ENCODE measurements at places on chromosomes 6 and 20.
A peak's percentile ranks its signal among the peaks of the same experiment; 100 is the strongest.

DNA sequence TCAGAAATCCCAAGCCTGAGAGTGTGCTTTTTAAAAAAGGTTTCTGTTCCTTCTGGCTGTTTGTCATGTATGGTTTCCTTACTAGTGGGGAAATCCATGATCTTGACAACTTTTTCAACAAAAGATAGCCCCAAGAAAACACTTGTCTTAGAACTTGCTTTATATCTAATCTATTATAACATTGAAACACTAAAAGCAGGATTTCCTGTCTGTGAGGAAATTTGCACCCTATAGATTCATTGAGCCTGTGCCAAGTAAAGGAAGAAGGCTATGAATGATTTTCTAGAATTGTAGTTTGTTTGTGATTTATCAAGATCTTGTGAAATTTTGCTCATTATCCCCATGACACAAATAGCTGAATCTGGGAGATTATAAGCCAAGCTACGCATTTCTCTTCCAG lies 238.6 kb upstream of the RIN2 start:
- no peak for DNase-seq

DNA sequence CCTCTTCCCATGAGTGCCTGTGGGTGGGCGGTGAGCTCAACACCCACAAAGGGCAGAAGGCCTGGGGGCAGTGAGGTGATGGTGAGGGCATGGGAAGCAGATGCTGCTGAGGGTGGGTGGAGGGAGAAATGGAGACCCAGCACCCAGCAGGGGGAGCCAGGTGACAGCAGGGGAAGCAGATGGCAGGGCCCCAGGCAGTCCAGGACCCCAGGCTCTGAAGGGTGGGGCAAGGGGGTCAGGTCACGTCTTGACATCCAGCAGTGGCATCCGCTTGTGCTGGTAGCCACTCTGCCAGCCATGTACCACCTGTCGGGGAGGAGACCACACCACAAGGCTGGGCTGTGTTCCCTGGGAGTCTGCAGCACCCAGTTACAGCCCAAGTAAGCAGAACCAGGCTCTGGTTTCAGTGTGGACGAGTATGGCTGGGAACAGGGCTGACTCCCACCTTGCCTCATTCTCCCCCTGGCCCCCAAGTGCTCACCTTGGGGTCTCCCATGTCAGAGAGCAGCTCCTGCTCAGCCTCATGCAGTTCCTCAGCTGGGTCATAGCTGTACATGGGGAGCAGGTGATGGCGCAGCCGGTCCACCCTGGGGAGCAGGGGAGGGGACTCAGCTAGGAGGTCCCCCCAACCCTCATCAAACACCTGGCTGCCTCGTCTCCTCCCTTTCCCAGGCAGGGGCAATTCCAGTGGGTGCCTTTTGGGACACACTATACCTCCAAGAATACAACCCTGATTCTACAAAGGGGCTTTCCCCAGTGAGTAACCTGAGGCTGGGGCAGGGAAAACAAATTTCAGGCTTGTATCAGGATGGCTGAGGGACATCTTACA lies 2.0 kb downstream of the SMIM29 start:
- peak; percentile 65 for DNase-seq

GRCh38 chr6:151409260-151409659 lies 17.9 kb upstream of the ZBTB2 start:
- DNase-seq = no peak

DNA sequence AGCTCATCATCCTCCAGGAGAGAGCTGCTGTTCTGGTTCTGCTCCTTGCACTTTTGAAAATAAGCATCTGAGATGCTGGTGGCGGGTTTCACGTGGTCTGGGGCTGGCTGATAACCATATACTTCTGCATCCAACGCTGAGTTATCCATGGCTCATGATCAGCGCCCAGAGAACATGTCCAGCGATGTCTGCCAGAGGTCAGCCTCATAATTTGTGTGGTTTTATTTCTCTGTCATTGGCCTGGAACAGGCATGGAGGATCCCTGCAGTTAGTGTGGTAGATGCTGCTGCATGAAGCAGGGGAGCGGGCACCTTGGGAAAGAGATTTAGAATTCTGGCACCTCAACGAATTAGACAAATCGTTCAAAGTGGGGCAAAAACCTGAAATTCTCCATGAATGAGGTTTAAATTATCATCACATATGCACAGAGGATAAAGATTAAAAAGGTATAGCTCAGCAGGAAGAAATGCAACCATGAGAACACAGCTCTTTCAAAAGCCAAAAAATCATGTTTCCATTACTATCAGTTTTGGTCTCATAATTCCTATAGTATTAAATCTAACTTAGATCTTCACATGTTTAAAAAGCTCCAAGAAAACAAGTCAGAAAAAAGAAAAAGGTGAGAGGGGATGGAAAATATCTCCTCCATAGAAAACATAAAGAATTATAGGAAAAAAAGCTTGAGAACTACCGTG lies 157.2 kb downstream of the SOD2 start:
- DNase-seq = no peak

DNA sequence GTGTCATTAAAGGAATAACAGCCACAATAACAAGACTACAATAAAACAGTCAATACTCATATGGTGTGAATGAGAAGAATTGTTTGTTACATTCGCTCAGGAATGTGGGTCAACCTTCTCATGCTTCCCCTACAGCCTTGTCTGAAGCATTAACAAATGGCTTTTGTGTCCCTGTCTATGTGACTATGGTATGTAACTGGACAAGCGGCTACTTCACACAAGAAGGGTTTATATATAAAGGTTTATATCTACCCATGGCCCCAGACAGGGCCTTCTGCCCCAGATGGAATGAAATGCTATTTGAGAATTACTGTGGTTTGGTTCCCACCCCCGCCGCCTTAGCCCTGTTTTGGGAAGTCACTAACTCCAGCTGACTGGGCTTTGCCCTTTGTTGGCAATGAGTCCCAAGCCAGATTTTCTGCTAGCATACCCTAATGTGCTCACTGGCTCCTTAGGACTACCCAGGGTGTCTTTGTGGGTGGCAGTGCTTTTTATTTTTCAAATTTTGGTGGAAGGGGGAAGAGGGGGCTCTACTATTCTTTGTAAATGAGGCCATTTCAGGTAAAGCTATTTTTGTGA lies 39.4 kb downstream of the TFAP2A start:
- no peak for DNase-seq

GRCh38 chr20:51871943-51872342 lies 69.6 kb upstream of the SALL4 start:
- DNase-seq = no peak

DNA sequence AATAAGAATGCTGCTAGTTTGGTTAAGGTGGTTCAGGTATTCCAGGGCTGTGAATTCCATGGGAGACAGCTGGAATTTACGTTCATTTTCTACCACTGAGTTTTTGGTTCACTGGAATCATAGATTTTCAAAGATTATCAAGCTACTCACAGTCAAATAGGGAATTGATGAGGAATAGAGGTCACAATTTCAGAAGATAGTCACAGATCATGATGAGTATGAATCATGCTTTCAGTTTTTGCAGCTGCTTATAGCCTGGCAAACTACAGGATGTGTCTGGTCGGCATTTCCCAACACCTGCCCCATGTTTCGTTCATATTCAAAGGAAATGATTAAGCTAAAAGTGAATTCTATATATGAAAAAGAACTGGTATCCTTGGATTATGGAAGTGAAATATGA lies 58.7 kb downstream of the BCKDHB start:
- no peak for DNase-seq

DNA sequence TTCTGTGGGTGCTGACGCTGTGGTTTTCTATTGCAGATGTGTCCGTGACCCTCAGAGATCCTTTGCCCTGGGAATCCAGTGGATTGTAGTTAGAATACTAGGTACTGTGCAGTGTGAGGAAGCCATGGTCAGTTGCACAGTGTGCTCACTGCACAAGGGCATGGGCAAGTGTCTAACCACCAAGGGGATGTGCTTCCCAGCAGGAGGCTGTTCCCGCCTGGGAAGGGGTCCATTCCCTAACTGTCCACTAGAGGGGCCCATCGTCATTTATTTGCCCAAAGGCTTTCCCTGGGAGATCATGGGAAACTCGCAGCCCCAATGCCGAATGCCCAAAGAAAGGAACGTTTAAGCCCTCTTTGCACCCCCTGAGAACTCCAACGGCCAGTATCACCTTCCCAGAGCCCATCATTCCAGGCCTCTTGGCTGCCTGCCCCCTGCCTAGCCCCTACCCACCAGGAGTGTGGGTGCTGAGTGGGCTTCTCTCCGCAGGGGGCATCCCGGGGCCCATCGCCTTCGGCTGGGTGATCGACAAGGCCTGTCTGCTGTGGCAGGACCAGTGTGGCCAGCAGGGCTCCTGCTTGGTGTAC lies 26.2 kb downstream of the SLCO4A1 start:
- DNase-seq = peak; percentile 60

DNA sequence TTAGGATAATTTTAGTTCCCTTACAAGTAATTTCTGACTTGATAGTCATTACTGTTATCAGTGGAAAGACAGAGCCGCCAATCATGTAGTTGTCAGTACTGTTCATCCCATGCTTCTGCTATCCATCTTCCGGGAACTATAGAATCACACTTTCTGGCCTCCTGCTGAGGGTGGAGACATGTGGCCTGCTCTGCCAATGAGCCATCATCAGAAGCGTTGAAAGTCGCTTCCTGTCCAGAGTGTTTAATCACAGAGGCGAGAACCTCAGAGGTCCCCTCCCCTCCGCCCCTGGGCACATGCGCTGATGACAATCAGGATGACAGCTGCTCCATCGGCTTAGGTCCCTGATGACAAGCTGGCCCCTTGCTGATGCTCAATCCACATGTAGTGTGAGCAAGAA lies 3.0 kb downstream of the DDO start:
- no peak for DNase-seq

DNA sequence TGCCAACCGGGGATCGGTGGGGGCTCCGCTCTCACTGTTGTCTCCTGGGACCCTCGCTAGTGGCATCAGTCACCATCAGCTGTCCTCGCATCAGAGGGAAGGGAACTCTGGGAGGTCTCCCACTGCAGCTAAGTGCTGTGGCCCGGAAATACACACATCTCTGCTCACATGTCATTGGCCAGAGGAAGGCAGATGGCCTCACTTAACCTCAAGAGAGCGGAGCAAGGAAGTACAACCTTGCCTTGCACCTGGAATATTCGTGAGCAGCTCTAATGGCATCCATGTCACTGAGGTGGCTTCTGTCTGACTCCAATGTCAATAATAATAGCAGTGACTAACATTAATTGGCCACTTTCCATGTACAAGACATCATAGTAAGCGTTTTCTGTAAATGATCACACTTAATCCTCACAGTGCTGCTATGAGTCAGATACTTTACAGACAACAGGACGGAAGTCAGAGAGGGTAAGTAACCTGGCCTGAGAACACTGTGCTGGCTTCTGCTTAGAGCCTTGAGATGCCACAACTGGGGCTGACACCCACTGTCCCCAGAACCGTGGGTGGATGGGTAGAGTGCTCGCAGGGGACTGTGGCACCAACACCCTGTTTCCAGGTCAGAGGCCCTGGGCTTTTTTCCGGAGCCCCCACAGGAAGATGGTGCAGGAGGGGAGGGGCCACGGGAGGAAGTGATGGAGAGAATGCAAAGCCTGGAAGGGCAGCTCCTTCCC lies 6.0 kb downstream of the LHFPL5 start:
- DNase-seq = no peak

- DNase-seq = no peak
Measured at GRCh38 chr6:128508588-128509296, 11.7 kb downstream of the PTPRK start.

DNA sequence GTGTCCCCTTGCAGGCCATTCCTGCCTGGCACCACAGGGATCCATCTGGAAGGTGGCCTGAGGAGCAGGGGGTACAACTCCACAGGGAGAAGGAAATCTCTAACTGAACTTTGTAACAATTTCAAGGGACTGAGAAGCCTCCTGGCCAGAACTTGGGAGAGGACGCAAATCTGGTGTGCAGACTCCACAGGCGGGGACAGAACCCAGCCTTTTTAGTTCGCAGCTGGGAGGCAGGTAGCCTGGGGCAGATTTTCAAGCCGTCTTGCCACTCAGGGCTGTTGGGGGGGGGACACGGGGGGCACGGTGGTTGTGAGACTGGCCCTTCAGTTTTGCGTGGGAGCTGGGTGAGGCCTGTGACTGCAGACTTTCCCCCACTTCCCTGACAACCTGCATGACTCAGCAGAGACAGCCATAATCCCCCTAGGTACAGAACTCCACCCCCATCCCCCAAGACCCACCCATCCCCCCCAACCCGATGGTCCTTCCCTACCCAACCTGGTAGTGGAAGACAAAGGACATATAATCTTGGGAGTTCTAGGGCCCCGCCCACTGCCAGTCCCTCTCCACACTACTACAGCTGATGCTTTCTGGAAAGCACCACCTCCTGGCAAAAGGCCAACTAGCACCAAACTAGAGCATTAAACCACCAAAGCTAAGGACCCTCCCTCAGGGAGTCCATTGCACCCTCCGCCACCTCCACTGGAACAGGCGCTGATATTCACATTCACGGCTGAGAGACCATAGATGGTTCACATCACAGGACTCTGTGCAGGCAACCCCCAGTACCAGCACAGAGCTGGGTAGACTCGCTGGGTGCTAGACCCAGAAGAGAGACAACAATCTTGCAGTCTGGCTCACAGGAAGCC lies 3.0 kb upstream of the HUS1B start:
- DNase-seq = no peak

GRCh38 chr6:84037425-84038089 lies 4.0 kb downstream of the MRAP2 start:
- no peak for DNase-seq

DNA sequence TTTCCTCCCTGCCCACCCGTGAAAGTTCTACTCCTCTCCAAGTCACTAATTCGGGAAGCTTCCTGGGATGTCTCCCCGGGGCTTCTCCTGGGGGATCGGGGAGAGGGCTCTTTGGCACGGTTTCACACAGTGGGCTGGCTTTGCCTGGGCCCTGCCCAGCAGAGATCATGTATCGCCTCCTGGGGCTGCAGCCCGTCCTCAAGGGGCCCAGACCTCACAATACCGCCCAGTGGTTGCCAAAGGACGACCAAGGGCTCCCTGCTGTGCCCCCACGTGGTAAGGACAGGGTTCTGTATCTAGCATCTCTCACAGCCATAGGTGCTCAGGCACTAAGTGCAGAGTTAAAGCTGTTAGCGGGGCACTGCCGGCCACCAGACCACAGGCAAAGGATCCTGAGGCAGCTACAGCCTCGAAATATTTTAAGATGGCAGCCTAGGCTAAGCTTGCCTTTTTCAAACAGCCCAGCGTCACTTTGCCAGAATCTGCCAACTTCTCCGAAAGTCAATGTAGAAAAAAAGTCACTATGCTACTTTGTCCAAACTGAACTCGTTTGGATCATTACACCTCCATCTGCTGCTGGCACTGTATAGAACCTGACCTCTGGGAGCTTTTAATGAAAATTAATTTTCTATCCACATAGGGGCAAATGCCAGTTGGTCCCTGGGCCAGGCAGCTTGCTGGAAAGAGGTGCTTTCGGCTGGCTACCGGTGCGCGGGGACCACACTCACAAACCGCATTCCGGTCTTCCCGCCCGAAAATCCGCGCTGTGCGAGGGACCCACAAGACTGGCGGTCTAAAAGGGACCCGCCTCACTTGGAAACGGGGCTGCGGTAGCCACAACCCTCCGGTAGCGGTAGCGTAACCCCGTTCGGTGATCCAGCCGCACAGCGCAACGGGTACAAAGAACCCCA lies 1.3 kb upstream of the NNAT start:
- no peak for DNase-seq

Measured in activated T-cell treated with anti-CD3 and anti-CD28 coated beads, Interleukin-2, amount 50 U/mL, for 1 hour (primary cell).